Neuronal stem cell (in vitro differentiated cells): ENCODE measurements at places on chromosomes 13 and 19.

- DNase-seq = no peak
Observed at GRCh38 chr13:32232263-32232662, 82.9 kb downstream of the ZAR1L start.

GRCh38 chr19:30439310-30439709 lies 67.1 kb downstream of the ZNF536 start:
- DNase-seq = no peak

- DNase-seq = no peak
Observed at GRCh38 chr19:18607226-18608101, 865 bp upstream of the CRLF1 start.

DNA sequence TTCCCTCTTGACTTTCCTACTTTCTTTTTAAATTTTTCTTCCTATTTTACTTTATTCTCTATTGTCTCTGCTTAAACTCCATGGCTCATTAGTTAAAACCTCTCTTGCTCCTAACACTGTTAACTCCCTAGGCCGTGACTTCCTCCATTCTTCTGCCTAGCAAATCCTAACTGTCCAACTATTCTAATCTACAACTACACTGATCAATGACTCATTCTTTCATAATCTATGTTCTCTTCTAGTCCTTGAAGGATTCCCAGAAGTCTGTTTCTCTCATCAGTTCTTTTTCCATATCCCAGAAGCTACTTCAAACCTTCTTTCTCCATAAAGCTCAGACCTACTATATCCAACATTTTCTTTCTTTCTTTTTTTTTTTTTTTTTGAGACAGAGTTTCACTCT lies 66.9 kb downstream of the MICU2 start:
- DNase-seq = no peak

DNA sequence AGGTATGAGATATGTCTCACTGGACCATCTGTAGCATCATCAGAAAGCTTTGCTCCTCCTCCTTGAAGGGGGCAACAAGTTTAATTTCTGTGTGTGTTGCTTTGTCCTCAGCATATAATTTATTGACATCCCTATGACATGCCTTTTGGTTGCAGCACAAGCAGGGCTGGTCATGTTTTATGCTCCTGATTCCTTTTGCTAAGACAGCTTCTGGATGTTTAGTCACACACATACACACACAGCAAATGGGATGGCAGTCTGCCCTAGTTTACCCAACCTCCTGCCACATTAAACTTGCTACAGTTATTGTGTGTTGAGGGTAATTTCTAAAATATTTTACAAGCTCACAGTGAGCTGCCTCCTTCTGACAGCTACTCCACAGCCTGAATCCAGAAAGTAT lies 217.9 kb upstream of the RXFP2 start:
- no peak for DNase-seq

DNA sequence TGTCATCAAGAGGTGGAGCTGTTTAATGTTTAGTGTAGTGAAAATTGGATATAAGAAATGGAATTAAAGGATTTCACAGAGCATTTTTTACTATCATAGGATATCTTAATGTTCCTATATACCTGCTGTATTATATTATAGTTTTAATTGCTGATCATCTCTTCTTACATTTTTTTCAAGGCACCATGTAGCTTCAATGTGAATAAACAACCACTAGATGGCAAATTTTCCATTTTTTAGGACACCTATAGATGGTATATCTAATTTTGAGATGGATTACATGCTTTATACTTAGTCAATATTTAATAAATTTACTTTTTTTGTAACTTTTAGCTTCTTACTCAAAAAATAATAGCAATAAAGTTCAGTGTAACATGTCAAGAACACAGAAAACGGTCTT lies 9.0 kb upstream of the ATXN8OS start:
- no peak for DNase-seq

GRCh38 chr19:5086725-5087439 lies 118.0 kb downstream of the KDM4B start:
- DNase-seq = no peak

DNA sequence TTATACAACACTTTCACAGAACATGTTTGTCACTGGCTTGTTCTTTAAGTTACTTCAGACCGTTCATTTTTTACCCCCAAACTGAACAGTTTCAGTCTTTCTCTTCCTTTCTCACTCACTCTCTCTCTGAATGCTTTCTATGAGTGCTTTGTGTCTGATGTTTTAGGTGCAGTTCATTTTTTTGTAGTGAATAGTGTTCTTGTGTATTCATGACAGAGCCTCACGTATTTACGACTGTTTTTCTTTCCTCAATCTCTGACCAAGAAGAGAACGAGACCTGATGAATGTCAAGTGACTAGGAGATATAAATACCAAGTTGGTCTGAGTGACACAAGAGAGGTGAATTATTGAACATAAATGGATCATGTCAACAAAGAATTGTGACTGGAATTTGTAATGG lies 1525.0 kb upstream of the MIR17HG start:
- no peak for DNase-seq

DNA sequence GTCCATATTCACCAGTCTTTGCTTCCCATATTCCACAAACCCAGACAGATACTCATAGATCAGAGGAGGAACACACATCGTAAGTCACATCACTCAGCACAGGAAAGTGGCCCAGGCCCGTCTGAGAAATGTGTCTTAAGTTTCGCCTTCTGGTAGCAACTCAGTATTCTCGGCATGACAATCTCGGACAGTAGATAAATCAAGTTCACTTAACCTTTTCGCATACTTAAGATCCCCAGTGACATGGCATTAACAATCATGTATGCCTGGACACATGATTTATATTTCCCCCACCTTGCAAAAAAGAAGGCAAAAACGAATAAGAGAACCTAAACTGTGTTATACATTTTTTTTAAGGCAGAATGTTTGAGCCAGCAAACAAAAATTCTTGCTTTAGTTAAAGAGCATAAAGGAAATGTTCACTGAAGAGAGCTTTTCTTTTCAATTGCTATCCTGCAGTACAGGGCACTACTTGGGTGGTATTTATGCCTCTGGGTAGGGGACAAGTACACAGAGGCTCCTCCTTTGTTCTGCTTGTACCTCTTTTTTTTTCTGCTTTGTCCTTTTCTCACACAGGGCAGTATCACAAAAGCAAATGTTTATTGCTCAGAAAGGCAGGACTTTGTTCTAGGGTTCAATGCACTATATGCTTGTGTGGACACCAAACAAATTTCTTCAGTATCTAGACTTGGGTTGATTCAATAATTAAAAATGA lies 360.6 kb downstream of the TDRD3 start:
- no peak for DNase-seq

DNA sequence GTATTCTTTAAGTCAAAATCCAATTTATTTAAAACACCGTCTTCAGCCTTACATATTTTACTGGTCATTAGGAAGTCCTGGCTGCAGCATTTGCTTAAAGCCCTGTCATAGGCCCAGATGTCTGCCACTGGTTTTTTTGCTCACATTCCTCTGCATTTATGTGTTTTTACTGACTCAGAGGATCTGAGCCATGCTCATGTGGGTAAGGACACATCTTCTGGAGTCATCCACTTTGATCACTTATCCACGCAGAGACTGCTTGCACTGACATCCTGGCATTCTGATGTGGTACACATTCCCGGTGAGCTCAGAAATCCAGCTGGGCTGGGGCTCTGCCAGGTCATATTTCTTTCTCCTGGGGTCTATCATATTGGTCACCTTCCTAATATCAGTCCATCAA lies 531.7 kb upstream of the ARGLU1 start:
- DNase-seq = no peak

DNA sequence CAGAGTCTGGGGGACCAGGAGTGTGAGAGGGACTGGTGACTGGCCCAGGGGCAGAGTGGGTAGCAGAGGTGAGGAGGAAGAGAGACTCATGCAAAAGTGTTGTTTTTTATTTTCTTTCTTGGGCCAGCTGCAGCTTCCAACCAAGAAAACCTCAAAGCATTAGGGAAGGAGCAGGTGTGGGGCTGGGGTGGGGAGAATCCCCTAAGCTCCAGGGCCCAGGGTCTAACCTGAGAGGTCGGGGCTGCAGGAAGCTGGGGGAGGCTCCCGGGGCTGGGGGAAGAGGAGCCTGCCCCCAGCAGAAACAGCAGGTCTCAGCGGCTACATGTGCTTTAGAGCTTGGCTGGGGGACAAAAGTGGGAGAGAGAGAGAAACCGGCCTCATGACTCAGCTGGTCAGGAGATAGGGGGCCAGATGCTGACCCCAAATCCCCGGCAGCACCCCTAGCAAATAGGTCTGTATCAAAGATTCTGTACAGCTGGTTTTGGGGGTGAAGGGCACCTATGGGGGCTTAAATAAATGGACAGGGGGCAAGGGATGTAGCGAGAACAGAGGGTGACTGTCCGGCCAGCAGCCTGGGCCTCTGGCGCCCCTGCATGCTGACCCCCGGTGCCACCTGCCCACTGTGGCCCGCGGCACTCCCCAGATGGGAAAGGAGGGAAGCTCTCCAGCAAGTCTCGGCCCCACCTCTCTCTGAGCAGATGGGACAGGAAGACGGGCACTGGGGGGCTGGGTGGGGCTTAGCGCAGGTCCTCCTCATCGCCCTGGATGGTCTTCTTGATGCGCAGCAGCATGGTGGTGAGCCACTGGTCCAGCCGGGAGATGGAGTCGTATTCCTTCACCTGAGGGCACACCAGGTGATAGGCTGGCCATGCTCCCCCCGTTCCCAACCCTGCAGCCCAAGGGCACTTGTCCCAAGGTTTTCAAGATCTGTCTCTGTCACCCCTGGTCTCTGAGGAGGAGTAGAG lies 3.8 kb upstream of the KPTN start:
- DNase-seq = no peak
